HuH-7.5 (cell line): ENCODE measurements at places on chromosomes 7 and 10.

GRCh38 chr10:86169506-86170254 lies 196.9 kb downstream of the GRID1 start:
- no peak for DNase-seq

DNA sequence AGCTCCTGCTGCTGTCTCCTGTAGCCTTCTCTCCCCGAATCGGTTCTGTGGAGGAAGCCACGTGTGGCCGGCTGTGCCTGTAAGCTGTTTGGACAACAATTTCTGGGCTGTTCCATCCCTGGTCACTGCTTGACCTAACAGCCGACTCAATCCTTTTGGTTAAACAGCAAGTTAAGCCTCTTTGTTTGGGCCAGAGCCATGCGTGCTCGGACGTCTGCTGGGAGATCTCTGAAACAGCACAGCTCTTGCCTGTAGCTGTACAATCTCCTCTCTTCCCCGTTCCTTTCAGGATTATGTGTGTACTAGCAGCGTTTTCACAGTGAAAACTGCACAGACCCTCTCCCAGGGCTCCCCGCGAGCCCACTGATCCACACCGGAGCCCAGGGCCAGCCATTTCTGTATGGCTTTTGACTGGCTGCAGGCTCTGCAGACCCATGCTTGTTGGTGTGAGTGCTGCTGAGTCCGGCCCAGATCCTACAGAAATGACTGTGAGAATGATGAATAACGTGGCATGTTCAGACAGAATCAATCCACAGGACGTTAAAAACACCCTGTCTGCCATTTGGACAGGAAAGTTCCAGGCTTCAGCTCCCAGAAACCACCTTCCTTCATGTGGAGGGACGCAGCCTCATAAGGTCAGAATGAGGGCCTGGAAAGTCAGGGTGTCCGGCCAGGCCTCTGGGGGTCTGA lies 428.6 kb upstream of the ADARB2 start:
- no peak for DNase-seq

DNA sequence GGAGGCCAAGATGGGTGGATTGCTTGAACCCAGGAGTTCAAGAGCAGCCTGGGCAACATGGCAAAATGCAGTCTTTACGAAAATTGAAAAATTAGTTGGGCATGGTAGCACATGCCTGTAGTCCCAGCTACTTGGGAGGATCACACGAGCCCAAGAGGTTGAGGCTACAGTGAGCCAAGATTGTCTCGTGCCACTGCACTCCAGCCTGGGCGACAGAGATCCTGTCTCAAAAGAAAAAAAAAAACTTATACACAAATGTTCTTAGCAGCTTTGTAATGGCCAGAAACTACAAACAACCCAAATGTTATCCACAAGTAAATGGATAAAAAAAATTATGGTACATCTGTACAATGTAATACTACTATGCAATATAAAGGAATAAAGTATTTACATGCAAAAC lies 12.6 kb downstream of the NT5C2 start:
- DNase-seq: no peak

GRCh38 chr7:25978466-25978865 lies 173.5 kb upstream of the NFE2L3 start:
- DNase-seq: no peak

DNA sequence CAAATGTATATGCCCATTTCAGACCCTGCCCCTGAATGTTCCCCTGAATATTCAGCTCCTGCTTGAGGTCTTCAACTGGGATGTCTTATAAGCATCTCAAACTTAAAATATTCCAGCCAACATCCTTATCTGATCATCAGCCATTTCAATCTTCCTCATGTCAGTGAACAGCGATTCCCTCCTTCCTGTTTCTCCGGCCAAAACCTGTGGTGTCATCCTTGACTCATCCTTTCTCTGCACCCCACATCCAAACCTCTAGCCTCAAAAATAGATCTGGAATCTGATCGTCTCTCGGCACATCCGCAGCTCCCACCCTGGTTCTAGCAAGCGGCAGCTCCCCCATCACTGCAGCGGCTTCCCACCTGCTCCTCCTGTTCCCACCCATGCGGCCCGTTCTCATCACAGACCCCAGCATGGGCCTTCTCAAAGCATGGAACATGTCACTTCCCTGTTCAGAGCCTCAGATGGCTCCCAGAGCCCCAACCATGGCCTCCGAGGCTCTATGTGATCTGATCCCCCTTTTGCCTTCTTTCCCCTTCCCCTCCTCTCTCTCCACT lies 165.7 kb downstream of the HECW1 start:
- no peak for DNase-seq

DNA sequence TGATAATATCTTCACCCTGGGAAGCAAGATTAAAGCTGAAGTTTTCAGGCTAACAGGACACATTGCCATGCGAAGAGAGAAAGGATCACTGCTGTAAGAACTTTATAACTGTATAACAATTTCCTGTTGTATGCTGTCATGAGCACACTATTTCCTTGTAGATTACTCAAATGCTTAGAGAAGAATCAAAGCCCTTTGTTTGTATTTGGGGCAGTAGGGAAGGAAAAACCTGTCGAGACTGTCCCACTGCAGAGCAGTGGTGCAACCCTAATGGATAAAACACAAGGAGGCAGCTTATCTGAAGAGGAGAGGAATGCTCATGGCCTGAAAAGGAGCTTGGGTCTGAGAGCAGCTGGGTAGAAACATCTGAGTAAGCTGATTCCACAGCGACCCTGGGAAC lies 327.7 kb upstream of the NPSR1 start:
- DNase-seq: no peak

DNA sequence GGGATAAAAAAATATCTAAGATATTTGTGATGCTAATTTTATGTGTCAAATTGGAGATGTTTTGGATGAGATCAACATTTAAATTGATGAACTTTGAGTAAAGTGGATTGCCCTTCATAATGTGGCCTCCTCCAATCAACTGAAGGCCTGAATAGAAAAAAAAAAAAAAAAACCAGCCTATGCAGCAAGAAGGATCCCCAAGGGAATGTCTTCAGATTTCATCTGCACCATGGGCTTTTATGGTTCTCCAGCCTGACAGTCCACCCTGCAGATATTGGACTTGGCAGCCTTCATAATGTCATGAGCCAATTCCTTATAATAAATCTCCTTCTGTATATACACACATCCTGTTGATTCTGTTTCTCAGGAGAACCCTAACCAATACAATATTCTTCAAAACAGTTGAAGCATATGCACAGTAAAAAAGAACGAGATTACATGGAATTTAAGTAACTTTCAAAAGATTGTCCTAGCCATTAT lies 316.9 kb upstream of the PLXDC2 start:
- no peak for DNase-seq

DNA sequence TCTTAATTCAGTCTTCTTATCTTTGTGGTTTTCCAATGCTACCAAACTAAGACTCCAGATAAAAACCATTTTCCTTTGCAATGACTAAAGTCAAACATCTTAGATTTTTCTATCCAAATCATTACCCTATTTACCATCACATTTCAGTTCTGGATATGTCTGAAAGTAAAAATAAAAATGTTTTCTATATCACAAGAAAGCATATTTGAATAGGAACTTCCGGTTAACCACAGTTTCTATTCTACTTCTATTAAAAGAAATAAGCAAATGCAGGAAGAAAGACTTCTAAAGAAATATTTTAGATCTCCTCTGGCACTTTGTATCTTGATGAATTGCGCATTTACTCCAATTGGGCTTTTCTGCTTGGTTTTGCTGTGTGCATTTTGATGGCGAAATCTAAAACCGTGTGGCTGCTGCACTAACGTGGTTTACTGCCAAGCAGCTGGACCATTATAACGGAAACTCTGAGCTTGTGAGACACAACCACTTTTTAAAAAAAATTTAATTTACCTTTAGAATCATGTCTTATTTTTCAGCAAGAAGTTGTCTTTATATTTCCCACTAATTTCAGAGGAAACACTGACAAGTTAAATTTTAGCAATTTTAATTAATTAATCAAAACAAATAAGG lies 146.1 kb downstream of the VPS50 start:
- DNase-seq: no peak

GRCh38 chr7:129665013-129665401 lies 53.5 kb downstream of the NRF1 start:
- DNase-seq: no peak

DNA sequence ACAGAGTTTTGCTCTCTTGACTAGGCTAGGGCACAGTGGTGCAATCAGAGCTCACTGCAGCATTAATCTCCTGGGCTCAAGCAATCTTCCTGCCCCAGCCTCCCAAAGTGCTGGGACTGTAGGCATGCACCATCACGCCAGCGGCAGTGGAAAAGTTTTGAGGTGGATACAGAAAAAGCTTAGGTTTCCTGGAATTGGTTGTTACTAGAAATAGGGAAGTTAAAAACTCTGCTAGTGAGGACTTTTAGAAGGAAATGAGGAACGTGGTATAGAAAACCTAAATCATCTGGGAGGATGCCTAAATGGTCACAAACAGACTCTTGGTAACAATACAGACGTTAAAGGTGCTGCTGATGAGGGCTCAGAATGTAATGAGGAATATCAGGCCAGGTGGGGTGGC lies 10.9 kb upstream of the SNX8 start:
- DNase-seq: no peak

DNA sequence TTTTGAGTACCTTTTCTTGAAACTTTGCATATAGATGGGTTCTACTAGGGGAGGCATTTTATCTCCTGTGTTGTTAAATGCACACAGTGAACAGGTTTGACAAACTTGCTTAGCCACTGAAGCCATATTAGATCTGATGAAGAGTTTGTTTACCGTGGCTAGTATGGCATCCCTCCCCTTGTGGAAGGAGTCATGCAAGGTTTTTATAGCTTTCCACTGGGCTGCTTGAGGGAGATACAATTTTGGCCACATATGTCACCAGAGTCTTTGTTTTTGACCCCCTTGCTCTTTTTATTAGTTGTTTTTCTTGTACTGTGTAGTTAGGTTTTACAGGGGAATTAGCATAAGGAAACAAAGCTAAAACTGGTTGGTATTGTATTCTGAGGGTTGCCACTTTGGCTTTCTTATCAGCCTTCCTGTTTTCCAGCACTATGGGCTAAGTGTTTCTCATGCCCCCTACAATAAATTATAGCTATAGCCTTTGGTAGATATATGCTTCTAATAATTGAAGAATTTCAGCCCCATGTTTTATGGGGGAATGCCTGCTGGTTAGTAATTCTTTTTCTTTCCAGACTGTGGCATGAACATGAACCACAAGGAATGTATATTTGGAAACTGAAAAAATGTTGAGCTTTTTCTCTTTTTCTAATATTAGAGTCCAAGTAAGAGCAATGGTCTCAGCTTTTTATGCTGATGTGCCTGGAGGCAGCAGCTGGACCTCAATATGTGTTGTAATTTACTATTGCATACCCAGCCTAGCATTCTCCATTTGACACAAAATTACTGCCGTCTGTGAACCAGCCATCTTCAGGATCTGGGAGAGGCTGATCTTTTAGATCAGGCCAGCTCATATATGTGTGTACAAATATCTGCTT lies 18.4 kb upstream of the STEAP2 start:
- no peak for DNase-seq

- no peak for DNase-seq
Observed at GRCh38 chr7:24974026-24974832, 5.7 kb downstream of the OSBPL3 start.

- no peak for DNase-seq
Observed at GRCh38 chr7:84492098-84493034, 297.8 kb upstream of the SEMA3A start.

DNA sequence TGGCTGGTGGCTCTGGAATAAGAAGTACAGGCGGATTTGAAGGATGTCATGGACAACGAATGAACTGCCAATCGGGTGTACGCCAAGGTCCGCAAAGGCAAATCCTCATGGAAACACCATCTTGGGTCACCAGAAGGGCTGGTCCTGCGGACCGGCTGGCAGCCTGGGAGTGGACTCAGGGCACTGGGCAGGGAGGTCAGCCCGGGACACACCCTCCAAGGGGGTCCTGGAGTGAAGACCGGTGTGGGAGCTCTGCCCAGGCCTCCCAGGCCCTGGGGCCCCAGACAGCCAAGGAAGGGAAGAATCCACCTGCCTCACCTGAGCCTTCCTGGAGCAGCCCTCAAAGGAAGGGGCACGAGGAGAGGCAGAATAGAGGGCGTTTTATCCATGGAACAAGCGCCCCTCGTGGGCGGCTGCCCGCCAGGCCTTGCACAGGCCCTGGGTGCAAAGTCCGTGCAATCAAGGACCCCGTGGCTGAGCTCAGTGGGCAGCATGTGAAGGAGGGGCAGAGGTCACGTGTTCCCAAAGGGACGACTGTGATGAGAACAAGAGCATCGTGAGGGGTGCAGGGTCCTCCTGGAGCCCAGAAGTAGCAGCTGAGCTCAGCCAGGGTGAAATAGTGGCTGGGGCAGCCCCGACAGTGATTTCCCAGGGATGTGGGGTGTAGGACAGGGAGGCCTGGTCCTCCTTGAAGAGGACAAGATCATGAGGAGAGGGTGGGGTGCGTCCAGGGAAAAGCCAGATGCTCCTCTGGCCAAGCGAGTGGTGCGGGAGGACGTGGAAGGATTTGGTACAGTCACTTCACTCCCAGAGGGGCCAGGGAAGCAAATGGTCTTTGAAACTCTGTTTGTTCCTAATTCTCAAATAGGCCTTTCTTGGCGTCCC lies 105.2 kb downstream of the TCERG1L start:
- DNase-seq: no peak
